ENCODE measurements at places on chromosomes 6 and 20.

DNA sequence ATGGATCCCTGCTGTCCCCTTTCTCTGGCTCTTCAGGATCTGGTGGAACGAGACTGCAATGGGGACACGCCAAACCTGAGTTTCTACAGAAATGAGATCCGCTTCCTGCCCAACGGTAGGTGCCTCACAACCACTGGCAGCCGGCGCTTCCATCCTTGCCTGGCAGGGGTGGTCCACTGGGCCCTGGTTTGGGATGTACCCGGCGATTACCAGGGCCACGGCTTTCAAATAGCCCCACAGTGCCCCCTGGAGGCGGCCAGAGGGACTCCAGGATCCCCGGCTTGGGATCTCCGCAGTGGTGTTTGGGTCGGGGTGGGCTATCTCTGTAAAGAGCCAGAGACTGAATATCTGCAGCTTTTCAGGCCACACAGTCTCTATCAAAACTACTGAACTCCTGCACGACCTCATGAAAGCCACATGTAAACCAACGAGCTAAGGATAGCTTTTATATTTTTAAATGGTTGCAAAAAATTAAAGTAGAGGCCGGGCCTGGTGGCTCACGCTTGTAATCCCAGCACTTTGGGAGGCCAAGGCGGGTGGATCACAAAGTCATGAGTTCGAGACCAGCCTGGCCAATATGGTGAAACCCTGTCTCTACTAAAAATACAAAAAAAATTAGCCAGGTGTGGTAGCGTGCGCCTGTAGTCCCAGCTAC lies 3.7 kb downstream of the OGFR start:
- peak; percentile 56 for DNase-seq

- DNase-seq: no peak
Measured at GRCh38 chr20:63896264-63897105, 1.6 kb downstream of the DNAJC5 start.

GRCh38 chr6:136774228-136775041 lies 17.8 kb downstream of the MAP3K5 start:
- DNase-seq: no peak

- no peak for DNase-seq
Measured at GRCh38 chr6:147278891-147279290, 74.7 kb downstream of the STXBP5 start.

DNA sequence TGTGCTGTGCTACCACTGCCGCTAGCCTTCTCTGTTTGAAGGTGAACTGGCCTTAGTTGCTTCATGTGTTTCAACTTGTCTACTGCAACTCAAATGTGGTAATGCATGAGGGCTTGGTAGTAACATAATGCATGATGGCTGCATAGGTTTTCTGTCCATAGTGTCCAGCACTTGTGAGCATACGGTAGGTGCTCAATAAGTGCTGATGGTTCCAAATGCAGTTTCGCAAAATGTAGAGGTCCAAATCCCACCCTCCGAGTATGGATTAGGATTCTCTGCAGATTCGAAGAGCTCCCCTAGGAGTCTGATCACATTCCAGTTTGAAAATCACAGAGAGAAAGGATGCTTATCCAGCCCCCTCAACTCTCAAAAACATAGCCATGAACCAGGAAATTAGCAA lies 64.2 kb downstream of the FGD2 start:
- DNase-seq: no peak

DNA sequence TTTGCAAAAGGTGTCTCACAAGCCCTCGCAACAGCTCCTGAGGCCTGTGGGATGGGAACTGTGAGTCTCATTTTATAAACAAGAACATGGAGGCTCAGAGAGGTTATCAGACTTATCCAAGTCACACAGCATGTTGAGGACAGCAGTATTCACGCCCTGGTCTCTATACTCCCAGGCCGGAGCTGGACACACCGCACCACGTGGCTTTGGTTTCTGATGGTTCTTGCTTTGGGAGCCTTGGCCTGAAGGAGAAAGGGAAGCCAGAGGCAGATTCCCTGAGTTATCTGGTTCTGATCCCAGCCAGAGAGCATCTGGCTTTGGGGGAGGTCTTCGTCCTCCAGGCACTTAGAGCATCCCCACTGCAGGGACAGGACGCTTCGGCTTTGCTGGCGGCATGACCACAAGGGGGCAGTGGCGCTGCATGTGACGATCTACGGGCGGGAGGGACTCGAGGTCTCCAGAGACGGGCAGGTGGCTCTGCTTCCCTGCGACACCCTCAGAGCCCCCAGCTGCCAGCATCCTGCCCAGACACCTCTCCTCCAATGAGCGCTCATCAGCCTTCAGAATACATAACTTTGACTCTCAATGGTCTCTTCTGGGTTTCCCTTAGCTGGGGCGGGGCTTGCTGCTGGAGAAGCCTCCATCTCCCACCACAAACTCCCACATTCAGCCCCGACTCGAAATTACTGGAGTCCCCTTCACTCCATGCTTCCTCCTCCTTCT lies 51.4 kb upstream of the SAYSD1 start:
- DNase-seq: peak; percentile 89

- peak; percentile 8 for DNase-seq
Measured at GRCh38 chr6:54992789-54993188, 146.2 kb downstream of the FAM83B start.

DNA sequence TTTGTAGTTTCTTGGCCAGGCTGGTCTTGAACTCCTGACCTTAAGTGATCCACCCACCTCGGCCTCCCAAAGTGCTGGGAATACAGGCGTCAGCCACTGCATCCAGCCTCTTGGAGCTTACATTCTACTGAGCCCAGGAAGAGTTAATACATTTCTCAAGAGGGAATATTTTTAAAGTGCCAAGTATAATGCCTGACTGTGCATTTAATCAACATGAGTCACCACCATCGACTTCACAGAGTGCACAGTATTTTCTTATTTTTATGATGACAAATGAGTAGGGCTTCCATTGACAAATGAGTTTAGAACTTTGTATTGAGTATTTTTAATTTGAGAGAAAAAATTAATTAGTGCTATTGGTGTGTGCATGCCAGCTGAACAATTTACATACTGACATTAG lies 72.2 kb downstream of the SASH1 start:
- no peak for DNase-seq

- DNase-seq: no peak
Measured at GRCh38 chr6:150263765-150264404, 104.9 kb upstream of the IYD start.

GRCh38 chr6:5146398-5146797 lies 61.3 kb downstream of the PPP1R3G start:
- DNase-seq: no peak

GRCh38 chr20:23874747-23875146 lies 4.8 kb downstream of the CST5 start:
- peak; percentile 88 for DNase-seq

GRCh38 chr20:34815636-34816035 lies 9.8 kb downstream of the NCOA6 start:
- no peak for DNase-seq

- peak; percentile 20 for DNase-seq
Measured at GRCh38 chr20:8662433-8662954, 406.4 kb upstream of the PLCB4 start.

- no peak for DNase-seq
Measured at GRCh38 chr6:14601490-14601889, 483.9 kb downstream of the CD83 start.

GRCh38 chr20:22232923-22233322 lies 351.4 kb downstream of the FOXA2 start:
- DNase-seq: no peak

DNA sequence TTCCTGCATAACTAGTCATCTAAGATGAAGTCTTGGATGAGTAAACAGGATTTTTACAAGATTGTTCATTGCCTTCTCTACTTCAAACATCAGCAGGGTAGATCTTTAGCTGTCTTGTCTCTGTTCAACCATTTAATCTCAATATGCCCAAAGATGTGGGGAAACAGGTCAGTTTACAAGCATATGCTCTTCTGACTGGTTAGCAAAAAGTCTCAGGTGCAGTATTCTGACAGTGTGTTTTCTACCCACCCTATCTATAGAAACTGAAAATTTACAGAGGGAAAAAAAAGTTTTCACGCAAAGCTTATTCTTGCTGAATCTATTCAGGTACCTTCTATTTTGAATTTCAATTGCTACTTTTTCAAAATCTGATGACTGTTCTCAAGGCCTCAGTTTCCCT lies 29.0 kb downstream of the MAP3K5 start:
- DNase-seq: no peak

All from NCI-H524 (cell line).